Astrocyte of the hippocampus (primary cell): ENCODE measurements at places on chromosomes 1 and 21.

DNA sequence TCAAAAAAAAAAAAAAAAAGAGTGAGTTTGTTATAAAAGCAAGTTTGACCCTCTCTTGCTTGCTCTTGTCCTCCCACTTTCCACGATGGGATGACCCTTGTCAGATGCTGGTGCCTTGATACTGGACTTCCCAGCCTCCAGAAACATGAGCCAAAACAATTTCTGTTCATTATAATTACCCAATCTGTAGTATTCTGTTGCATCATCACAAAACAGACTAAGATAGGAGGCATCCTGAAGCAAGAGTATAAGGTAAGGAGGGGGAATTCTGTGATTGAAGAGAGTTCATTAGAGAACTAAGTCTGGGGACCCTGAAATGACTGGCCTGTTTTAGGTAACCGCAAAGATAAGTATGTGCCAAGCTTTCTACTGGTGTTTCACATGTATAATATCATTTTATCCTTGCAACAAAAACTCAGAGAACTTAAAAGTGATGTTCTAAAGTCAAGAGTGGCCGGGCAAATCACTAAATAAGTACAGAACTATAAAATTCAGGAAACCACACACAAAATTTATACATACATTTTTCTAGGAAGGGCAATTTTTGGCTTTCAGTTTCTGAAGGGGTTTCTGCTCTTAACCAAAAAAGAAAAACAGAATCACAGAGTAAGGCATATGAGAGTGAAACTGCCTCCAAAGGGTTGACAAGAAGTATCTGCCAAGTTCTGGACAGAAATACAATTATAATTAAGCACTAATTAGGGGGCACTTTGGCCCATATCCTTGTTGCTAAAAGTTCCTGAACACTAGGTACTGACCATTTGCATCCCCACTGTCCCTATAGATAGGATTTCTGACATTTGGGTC, 14.0 kb downstream of the DNALI1 start:
- DNase-seq, result no peak

- peak; percentile 94 for DNase-seq
These were observed 39.5 kb downstream of the EPHB2 start for GRCh38 chr1:22749919-22750684.

GRCh38 chr1:247517795-247518612, 18.2 kb downstream of the OR2C3 start:
- no peak for DNase-seq

DNA sequence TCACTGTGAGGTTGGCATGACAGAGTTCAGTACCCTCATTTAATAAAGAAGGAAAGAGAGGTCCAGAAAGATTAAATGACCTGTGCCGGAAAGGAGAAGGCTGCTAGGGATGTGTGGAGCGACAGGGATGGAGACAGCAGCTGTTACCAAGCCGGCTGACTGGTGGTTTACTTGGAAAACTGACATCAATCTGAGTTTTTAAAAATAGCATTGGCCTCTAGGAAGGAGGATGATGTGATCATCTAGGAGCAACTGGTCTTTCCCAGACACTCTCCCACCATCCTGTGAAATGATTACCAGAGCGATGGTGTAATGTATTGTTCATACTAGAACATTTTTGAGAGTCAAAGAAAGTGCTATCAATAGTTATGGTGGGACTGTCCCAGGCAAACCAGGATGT, 154.4 kb downstream of the ZSCAN20 start:
- DNase-seq, result no peak

DNA sequence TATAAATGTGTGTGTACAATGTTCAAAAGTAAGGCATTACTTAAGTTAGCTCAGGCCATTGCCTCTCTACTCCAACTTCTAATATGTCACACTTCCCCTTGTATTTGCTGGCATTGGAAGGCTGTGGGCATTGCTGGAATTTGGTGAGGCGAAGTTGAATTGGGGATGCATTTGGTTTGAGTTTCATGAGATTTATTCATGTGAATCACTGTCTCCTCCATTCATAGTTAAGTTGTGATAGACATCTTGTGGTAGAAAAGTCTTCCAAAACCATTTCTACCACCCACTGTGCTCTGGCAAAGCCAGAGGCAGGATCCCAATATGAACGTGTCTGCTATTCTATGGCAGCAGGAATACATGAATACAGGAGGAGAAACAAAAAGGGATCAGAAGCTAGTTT, 397.8 kb upstream of the USP24 start:
- peak; percentile 88 for DNase-seq

GRCh38 chr1:173856903-173857302, 10.9 kb downstream of the GAS5 start:
- DNase-seq, result no peak
